ENCODE measurements at places on chromosomes 1 and 21. TPM values are rescaled to one million over a fixed set of nuclear protein-coding genes. Genes with fewer than 3 reads are reported as not detected.

Gene CD1B
- not detected for total RNA-seq

Gene VCAM1
- 5.4 TPM for total RNA-seq

Gene RASAL2
- total RNA-seq = 27.9 TPM

Gene IARS2
- total RNA-seq = 83.4 TPM

Gene RHCE
- total RNA-seq = 1.2 TPM

Gene GPR52
- total RNA-seq = 0.28 TPM

Gene GNG4
- total RNA-seq = under 0.01 TPM

Gene KRTAP12-3
- total RNA-seq = not detected

Gene MTARC2
- total RNA-seq = 4.8 TPM

Gene GPR3
- total RNA-seq = 0.56 TPM

Gene TNFSF18
- 0.58 TPM for total RNA-seq

Gene SPRR2F
- not detected for total RNA-seq

Gene MDM4
- 22.3 TPM for total RNA-seq

Gene STMN1
- 21.4 TPM for total RNA-seq

Gene GJA5
- 3.7 TPM for total RNA-seq

Gene SLC37A1
- total RNA-seq = 2.8 TPM

Gene TBX15
- total RNA-seq = 1.7 TPM

Gene TRIM67
- total RNA-seq = not detected

Gene NTRK1
- total RNA-seq = 1.1 TPM

Gene SPRR3
- not detected for total RNA-seq

Gene MFSD2A
- 5.4 TPM for total RNA-seq

Gene FMN2
- total RNA-seq = 73.6 TPM

Gene PGLYRP3
- not detected for total RNA-seq

Gene S100A2
- total RNA-seq = 0.85 TPM

Gene COL8A2
- 2.0 TPM for total RNA-seq

Gene RNF2
- 22.8 TPM for total RNA-seq

Gene ILDR2
- under 0.01 TPM for total RNA-seq

Gene POFUT2
- 39.5 TPM for total RNA-seq

Gene FAM163A
- not detected for total RNA-seq

Gene BRDT
- total RNA-seq = not detected

Gene ADGRL4
- total RNA-seq = 35.0 TPM

Gene ATG4C
- 15.2 TPM for total RNA-seq

Gene CXADR
- total RNA-seq = 1.7 TPM

Gene LCE3E
- total RNA-seq = not detected

Gene CYP4A22
- total RNA-seq = not detected

Gene SLAMF7
- not detected for total RNA-seq

Gene RIIAD1
- total RNA-seq = not detected

Gene PCSK9
- 0.19 TPM for total RNA-seq

Gene CROCC
- 17.2 TPM for total RNA-seq

Gene LCE2A
- total RNA-seq = not detected

Gene ANKRD65
- under 0.01 TPM for total RNA-seq

Gene POTED
- total RNA-seq = not detected

Gene ARTN
- total RNA-seq = not detected

Gene TMEM81
- total RNA-seq = 2.7 TPM

Gene NR1I3
- not detected for total RNA-seq

Gene PTGFRN
- 74.1 TPM for total RNA-seq

Gene OR6K3
- not detected for total RNA-seq

Gene ARHGEF19
- 5.4 TPM for total RNA-seq

All from regular cardiac myocyte (primary cell).